T47D (cell line): ENCODE measurements at places on chromosomes 13 and 19.

- DNase-seq = no peak
Observed at GRCh38 chr13:112714376-112715174, 24.7 kb downstream of the ATP11A start.

DNA sequence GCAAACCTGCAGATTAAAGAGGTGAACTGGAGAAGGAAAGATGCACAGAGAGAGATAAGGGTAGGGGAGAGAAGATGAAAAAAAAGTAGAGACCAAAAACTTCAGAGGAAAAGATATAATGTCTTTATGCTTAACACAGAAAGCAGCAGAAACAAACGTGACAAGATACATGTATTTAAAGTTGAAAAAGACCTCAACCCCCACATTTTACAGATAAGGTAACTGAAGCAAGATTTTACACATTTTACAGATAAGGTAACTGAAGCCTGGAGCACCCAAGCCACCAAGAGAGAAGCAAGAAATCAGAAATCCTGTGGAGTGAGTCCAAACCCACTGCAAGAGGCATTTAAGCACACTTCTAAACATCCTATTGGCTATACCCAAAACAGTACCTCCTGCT, 185.3 kb downstream of the TBC1D4 start:
- DNase-seq = no peak

- DNase-seq = no peak
Observed at GRCh38 chr13:50757008-50757407, 86.5 kb downstream of the DLEU7 start.

DNA sequence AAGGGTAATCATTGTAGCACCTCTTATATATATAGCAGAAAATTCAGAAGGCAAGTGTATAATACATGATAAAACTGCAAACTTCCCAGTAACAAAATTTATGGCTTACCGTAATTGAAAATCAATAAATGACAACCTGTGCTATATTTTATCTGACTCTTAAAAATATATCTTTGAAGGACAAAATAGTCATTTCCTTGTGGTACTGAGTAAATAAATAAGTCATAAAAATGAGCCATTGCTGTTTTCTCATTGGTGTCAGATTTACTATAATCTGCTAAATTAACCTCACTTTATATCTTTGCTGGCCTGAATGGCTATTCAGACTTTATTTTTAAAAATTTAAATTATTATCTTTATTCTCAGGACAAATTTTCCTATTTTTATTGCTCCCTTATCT, 1319.1 kb upstream of the SPRY2 start:
- DNase-seq = no peak

DNA sequence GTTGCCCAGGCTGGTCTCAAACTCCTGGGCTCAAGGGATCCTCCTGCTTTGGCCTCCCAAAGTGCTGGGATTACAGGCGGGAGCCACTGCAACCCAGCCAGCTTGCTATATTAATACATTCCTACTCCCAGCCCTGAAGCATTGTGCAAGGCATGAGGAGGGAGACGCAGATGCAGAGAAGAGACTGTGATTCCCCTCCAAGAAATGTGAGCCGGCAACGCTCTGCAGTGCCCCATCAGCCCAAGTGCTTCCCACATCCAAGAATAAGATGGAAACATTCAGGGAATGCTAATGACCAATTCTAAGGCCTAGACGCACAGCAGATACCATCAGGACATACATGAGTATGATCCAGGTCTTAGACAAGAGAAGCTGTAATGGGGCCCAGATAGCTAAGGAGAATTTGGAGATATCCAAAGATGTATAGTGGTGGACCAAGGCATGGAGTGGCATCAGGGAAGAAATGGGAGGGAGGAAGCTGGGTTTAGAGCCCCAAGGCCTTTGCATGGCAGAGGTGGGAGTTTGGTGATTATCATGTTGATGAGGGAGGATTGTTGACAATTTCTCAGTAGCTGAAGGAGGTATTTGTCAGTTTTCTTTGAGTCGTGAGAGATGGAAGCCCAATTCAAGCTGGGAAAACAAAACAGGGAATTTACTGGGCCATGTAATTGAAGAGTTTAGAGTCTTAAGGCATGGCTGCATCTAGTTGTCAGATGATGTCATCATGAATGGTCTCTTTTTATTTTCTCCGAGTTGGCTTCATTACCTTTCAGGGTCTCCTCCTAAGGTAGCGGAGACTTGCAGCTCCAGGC, 2.9 kb downstream of the PPM1N start:
- DNase-seq = no peak

- no peak for DNase-seq
Observed at GRCh38 chr19:52673014-52673413, 34.9 kb upstream of the ZNF83 start.

DNA sequence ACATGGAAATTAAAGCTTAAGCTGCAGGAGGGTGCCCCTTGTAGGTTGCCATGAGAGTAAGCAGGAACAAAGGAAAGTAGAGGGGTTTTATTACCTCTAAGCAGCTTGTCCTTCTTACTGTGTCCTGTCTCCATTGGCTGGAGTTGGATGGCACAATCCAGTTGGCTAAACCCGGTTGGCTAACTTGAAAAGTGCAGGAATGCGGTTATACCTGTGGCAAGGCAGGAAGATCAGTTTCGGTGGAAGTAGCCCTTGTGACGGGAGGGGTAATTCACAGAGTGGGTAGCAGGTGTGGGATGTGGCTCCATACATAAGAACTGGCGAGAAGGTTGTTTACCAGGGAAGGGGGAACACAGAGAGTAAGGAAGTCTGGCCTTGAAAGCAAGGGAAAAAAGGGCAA, 3.2 kb downstream of the ZNF726 start:
- peak; percentile 8 for DNase-seq

GRCh38 chr19:32131005-32131404, 214.4 kb upstream of the ZNF507 start:
- no peak for DNase-seq

- peak; percentile 8 for DNase-seq
Observed at GRCh38 chr13:91058066-91058465, 289.4 kb upstream of the MIR17HG start.

GRCh38 chr13:22235285-22235949, 564.5 kb downstream of the FGF9 start:
- DNase-seq = no peak

DNA sequence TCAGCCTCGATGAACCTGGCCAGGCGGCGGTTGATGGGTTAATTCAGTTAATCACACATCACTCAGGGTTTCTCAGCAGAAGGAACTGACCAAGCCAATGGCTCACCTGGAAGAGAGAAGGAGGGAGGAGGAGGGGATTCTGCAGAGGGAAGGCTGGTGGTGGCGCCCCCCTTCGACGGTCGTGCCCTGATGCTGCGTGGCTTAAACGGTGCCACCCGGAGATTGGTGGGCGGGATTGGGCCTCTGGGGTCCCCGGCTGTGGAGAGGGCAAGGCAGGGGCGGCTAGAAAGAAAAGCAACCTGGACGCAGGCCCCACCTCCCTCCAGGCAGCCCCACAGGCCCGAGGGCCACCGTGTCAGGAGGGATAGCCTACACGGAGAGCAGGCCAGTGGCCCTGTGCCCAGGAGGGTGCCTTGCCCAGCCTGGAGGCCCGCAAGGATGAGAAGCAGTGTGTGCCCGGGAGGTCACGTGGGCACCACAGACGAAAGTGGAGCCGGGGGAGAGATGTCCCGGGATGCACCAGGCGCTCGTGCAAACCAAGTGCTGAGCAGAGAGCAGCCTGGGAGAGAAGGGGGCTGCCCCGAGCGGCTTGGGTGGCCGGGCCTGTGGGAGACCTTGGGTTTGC, 16.0 kb downstream of the CSNK1G2 start:
- DNase-seq = no peak

GRCh38 chr13:42367831-42368230, 95.9 kb downstream of the AKAP11 start:
- no peak for DNase-seq

- DNase-seq = no peak
Observed at GRCh38 chr19:6287269-6287885, 7.6 kb upstream of the MLLT1 start.

DNA sequence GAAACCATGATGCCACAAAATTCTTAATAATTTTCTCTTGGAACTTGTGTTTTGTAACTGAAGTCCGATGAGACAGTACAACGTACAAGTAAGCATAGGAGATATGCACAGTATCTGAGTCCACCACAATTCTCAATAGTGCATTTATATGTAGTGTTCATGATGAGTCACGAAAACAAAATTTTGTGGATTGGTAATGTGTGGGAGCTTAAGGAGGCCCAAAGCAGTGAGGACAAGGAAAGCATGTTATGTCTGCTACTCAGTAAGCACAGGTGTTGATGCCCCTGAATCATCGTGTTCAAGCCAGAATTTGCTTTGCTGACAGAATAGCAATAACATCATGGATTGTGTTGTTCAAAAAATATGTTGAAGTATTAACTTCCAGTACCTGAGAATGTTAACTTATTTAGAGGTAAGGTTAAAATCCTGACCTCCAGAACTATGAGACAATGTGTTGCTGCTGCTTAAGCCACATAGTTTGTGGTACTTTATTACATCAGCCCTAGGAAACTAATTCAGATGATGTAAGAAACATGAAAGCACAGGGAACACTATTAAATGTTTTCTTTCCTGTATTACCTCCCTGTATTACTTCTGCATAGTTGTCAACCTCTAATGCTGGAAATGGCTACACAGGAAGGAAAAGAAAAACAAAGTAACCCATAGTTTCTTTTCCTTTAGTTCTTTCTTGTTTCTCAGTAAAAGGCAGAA, 201.3 kb downstream of the SLITRK6 start:
- no peak for DNase-seq

GRCh38 chr13:33353646-33354045, 68.1 kb upstream of the STARD13 start:
- no peak for DNase-seq

DNA sequence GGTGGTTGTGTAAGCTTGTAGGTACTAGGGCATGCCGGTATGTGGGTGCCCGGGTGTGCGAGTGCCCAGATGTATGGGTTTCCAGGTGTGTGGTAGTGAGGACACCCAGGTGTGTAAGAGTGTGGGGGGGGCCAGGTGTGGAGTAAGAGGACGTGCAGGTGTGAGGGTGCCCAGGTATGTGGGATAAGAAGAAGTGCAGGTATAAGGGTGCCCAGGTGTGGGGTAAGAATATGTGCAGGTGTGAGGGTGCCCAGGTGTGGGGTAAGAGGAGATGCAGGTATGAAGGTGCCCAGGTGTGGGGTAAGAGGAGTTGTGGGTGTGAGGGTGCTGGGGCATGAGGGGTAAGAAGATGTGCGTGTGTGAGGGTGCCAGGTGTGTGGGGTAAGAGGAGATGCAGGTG, 14.3 kb downstream of the MARK4 start:
- DNase-seq = no peak

- DNase-seq = no peak
Observed at GRCh38 chr13:31476753-31477152, 262.6 kb upstream of the RXFP2 start.

- DNase-seq = no peak
Observed at GRCh38 chr19:14004619-14005348, 1.3 kb downstream of the RFX1 start.

- no peak for DNase-seq
Observed at GRCh38 chr13:98240135-98240534, 63.1 kb upstream of the RNF113B start.

DNA sequence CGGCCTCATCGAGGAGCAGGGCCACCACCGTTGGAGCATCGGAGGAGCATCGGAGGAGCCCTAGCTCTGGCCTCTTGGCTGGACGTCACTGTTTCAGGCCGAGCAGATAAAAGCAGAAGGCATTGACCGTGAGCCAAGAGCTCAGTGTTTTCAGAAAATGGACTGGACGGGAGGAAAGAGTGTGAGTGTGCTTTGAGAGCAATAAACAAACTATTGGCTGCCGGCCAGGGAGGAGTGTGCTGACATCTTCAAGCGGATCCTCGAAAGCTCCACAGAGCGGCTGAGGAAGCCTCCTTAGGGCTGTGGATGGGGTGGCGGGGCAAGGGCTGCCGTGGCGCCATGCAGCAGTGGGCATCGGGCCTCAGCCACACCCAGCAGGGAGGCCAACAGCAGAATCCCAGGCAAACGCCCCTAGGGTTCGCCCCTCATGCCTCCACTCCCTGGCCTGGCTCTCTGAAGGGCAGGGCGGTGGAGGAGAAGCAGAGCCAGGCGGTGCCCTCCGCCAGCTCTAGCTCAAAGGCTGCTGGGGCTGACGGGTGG, 41.8 kb downstream of the IRS2 start:
- DNase-seq = peak; percentile 5

DNA sequence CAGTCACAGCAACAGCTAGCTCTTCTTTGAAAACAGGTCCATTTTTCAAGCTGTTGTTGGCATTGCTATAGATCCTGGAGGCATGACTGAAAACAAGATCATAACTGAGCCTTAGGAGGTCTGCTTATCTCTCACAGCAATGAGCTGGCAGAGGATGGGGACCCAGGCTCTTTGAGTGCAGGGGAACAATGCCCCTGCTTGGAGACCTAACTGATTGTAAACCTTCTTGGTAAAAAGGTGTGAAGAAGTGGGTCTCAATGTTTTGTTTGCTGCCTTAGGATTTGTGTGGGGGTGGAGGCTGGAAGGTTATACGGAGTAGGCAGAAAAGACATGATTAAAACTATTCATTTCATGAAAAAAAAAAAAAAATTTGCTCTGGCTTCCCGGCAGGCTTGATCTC, 94.6 kb downstream of the EFNB2 start:
- DNase-seq = no peak

GRCh38 chr19:1540365-1540925, 16.6 kb downstream of the PLK5 start:
- no peak for DNase-seq

GRCh38 chr13:84399320-84400085, 517.2 kb upstream of the SLITRK1 start:
- DNase-seq = peak; percentile 54

DNA sequence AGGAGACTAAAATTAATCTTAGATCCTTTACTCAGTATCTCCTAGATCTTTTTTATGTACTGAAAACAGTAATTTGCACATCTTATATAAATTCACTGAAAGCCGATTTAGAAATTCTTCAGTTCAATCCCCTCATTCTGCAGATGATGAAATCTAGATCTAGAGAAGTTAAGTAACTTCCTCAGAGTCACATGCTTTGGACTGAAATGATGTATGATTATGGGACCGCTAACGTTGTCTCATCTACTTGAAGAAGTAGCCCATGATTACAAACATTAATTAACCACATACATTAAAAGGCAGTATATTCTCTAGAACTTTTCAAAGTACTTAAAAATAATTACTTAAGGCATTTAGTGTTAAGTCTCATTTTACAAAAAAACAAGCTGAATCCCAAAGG, 37.8 kb downstream of the ELF1 start:
- DNase-seq = no peak
